ENCODE measurements at places on chromosomes 2 and 18.

GRCh38 chr18:36186461-36187192, 670 bp upstream of the MOCOS start:
- peak; percentile 6 for DNase-seq

GRCh38 chr2:63712748-63713147, 124.0 kb downstream of the MDH1 start:
- DNase-seq, result no peak

- DNase-seq, result no peak
Observed at GRCh38 chr2:217105733-217106649, 246.1 kb upstream of the TNP1 start.

GRCh38 chr2:15555760-15556193, 5.4 kb downstream of the NBAS start:
- no peak for DNase-seq

GRCh38 chr2:137705296-137705695, 259.0 kb upstream of the HNMT start:
- no peak for DNase-seq

GRCh38 chr2:155060896-155061295, 362.4 kb downstream of the KCNJ3 start:
- DNase-seq, result no peak

DNA sequence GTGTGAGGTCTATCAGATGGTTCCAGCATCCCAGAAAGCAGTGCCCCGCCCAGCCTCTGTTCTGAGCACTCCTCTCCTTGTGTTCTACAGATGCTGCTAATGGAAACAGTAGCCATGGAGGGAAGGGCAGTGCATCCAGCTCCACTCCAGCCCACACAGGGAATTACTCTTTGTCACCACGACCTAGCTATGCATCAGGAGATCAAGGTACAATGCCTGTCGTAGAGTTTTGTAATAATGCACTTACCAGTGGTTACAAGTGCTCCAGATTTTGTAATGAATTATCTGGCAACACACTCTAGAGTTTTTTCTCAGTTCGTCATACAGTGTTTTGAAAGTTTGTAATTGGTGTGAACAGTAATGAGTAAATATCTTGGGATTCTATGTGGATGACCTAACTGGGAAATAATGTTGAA, 161.1 kb downstream of the ESCO1 start:
- DNase-seq, result no peak

GRCh38 chr18:48290162-48290926, 118.8 kb downstream of the ZBTB7C start:
- no peak for DNase-seq

DNA sequence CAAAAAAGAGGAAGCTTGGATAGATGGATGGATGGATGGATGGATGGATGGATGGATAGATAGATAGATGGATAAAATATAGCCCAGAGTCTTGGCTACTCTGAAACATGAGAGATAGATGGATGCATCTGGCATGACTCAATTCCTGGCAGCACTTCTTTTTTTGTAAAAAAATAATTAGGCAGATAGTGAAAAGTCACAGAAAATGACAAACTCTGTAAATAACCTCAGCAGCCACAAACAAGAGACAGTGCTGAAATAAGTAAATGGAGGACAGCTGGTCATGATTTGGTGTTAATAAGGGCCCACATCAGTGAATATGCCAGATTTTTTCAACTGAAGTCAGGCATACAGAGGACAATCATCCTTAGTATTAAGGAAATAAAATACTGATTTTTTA, 585.0 kb upstream of the GCFC2 start:
- no peak for DNase-seq

GRCh38 chr2:60159519-60159918, 393.9 kb downstream of the BCL11A start:
- no peak for DNase-seq

- DNase-seq, result no peak
Observed at GRCh38 chr18:61554946-61555361, 221.7 kb downstream of the CDH20 start.

- DNase-seq, result no peak
Observed at GRCh38 chr18:79962835-79963657, 1.4 kb upstream of the HSBP1L1 start.

DNA sequence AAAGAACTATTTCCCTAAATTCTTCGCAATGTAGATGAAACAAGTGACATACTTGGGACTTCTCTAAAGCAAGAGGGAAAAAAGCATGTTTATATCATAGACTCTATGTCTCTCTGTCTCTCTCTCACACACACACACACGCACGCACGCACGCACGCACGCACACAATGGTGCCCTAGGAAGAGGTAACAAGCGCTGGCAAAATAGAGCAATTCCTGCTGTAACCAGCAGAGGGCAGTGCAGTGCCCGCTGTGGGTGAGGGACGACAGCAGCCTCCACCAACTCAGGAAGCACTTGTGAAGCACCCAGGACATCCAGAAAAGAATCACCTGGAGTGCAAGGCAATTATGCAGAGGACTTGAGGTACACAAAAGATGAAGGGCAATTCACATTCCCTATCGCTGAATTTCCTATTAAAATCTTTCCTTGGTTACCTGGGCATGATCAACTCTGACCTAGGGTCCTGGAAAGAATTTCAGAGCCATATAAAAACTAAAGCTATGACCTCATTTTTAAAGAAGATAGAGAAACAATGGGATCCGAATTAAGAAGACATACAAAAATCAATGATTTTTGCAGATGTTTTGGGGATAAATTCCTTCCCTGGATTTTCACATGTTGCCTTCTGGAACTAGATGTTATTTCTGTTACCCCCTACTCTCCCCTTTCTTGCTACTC, 166.4 kb downstream of the PDE11A start:
- DNase-seq, result peak; percentile 87

- DNase-seq, result no peak
Observed at GRCh38 chr2:45267062-45267792, 258.0 kb upstream of the SIX2 start.

GRCh38 chr18:1872274-1872673, 699.0 kb downstream of the METTL4 start:
- DNase-seq, result no peak

- DNase-seq, result no peak
Observed at GRCh38 chr2:64615844-64616536, 37.7 kb downstream of the SERTAD2 start.

DNA sequence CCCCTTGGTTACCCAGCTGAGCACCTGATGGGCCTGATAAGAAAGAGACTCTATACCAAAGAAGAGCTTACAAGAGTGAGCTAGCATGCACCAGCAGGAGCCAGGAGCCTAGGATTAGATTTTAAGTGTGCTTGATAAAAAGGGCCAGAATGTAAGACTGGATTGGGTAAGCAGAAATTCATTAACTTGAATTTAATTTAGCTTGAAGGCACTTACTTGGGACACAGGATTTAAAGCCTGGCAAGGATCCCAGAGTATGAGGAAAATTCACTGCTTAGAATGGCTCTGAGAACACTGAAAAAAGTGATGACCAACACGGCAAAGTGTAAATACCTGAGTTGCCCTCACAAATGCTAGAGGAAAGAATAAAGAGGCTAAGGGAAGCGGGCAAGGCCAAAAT, 91.3 kb upstream of the RBBP8 start:
- DNase-seq, result no peak

DNA sequence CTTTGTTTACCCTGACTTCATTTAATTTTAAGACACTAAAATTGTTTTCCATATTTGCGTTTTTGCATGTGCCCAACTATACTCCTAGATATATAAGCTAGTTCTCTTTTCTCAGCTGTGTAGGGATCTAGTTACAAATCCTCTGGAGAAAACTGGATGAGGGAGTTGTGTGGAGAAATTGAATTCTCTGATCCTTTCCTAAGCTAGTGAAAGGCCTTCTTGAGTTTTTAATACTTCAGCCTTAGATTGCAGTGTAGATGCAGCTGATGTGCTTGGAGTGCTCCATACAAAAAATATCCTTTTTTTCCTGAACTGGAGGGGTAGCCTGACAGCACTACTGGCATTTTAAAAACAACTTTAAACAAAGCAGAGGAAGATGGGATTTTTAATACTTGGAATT, 8.6 kb upstream of the MTX2 start:
- no peak for DNase-seq

DNA sequence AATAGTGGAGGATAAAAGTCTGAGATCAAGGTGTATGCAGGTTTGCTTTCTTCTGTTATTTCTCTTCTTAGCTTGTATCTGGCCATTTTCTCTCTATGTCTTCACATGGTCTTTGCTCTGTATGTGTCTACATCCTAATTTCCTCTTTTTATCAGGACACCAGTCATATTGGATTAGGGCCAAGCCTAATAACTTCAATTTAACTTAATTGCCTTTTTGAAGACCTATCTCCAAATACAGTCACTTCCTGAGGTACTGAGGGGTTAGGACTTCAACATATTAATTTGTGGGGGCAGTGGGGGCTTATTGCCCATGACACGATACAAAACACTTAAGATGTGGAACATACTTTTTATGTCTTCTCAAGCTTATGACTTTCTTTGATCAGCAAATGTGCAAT, 632.9 kb upstream of the CELF4 start:
- peak; percentile 3 for DNase-seq

DNA sequence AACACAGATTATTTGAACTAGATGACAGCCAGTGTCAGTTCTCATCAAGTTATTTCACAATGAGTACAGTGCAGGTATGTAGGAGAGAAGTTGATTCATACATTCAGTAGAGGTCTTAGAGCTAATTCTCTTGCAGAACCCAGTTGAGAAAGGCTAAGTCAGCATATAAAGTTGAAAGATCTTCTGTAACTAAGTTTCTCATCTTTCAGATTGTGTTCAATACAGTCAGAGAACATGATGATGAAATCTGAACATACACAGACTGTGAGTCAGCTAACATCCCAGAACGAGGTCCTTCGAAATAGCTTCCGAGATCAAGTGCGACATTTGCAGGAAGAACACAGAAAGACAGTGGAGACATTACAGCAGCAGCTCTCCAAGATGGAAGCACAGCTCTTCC, 41.9 kb upstream of the LIMS1 start:
- DNase-seq, result no peak

DNA sequence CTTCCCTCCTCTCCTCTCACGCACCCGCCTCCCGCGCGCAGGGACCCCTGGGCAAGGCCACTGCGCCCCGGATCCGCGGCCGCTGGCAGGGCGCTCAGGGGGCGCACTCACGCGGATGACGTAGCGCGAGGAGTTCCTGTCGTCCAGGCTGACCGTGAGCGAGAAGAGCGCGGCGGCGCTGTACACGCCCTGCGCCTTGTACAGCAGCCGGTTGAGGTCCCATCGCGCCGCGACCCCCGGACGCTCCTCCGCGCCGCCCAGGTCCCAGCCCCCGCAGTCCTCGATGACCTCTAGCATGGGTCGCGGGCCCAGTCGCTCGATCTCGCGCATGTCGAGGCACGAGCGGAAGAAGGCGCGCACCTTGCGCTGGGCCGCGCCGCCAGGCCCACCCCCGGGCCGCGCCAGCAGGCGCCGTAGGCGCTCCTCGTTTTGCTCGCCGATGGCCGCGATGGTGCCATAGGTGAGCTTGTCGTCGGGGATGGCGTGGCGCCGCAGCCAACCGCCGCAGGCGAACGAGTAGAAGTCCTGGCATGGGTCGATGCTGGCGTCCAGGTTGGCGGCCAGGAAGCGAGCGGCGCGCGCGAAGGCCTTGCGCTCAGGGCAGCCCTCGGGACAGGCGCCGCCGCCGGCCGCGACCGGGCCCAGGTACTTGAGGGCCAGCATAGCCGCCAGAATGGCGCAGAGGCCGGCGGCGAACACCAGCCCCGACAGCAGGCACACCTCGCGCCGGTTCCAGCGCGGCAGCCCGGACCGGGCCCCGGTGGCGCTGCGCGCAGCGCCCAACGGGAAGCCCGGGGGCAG, 1.7 kb downstream of the ECEL1 start:
- no peak for DNase-seq

- peak; percentile 20 for DNase-seq
Observed at GRCh38 chr18:9055185-9055584, 47.3 kb upstream of the NDUFV2 start.

DNA sequence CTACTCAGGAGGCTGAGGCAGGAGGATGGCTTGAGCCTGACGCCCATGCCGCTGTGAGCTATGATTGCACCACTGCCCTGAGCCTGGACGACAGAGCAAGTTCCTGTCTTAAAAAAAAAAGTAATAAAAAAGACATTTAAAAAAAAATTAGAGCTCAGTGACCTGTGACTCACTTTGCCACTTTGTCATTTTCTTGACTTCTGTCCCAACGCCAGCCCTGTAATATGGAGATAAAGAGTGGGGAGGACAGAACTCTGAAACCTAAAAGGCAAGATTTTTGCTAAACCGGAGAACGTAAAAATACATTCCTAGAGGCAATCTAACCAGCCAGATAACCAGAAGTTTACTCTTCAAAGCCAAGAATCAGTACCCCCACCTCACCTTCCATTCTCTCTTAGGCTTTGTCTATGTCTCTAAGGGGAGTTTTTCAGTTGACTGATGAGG, 49.0 kb downstream of the PRKRA start:
- no peak for DNase-seq

DNA sequence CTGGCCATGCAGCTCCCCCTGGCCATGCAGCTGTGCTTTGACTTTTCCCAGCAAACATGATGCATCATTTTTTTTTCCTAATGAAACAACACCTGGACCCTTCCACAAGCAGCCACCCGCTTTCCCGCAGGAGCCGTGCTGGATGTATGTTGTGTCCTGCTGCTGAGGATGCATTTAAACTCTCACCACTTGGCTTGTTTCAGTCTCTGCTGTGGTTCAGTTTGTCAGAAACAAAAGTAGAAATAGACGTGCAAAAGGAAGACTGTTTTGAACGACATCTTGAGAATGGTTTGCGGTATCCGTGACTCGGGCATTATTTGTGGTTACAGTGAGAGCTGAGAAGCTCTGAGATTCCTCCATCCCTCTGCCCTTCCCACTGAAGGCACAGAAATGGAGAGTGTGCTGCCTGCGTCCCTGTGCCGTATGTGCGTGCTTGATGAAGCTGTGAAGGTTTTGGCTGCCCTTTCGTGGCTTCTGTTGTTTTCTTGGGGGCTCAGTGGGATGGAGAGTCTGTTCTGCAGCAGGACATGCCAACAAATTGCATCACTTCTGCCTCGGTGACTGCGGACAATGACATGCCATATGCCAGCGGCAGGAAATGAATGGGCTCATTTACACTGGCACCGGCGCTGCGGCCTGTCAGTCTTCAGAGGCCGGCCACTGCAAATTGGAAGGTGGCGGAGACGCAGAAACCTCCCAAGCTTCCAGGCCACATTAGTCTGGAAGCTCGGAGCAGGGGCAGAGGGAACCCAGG, 417.7 kb upstream of the SALL3 start:
- no peak for DNase-seq

- DNase-seq, result no peak
Observed at GRCh38 chr2:119715409-119716283, 36.6 kb downstream of the TMEM177 start.

GRCh38 chr18:67144329-67144728, 372.2 kb downstream of the DSEL start:
- no peak for DNase-seq
